HFFc6 (cell line): ENCODE measurements at places on chromosomes 7 and 10. TPM values are rescaled to one million over a fixed set of nuclear protein-coding genes. Genes with fewer than 3 reads are reported as not detected.

GRCh38 chr10:75100764-75101291 lies 10.6 kb upstream of the SAMD8 start:
- no peak for DNase-seq
- no peaks in the 10 kb centered on the region for H3K36me3 ChIP-seq
- H3K4me1 ChIP-seq = peaks cover 6% of the 10 kb centered on the region
- H3K4me3 ChIP-seq = no peak overlapping the region
- no peaks in the 10 kb centered on the region for H3K27me3 ChIP-seq
- H3K27ac ChIP-seq = no peak overlapping the region

GRCh38 chr10:48470115-48470892 lies 134.6 kb downstream of the ARHGAP22 start:
- H3K27ac ChIP-seq = peak overlapping the region; percentile 56; the same call in 1 of the 2 replicates

- no peak overlapping the region for H3K27ac ChIP-seq
- H3K27me3 ChIP-seq = peaks cover 1% of the 10 kb centered on the region; the same call in 1 of the 2 replicates
Measured at GRCh38 chr7:133642907-133643306, 390.0 kb downstream of the EXOC4 start.

DNA sequence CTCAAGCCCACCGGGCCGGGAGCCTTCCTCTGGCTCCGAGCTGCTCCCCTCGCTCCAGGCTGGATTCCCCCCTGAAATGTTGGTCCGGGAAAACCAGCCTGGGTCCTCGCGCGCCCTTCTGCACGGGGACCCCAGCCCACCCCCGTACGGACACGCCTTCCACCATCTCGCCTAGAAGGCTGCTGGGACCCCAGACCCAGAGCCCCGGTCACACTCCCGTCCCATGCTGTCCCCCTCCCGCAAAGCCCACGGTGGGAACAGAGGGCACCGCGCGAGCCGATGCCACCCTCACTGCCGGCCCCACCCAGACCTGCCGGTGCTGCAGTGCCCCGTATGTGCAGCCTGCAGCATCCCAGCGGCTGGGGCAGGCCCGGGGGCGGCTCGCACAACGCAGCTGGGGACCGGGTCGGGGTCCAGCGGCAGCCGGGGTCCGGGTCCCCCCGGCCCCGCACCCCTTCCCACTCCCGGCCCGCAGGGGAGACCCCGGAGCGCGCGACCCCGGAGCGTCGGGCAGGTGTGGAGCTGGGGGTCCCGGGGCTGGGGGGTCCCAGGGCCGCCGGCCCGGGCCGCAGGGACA lies 871 bp downstream of the SPOCK2 start:
- H3K36me3 ChIP-seq = no peaks in the 10 kb centered on the region
- DNase-seq = no peak
- H3K4me1 ChIP-seq = peaks cover 6% of the 10 kb centered on the region; the same call in 1 of the 2 replicates
- H3K27ac ChIP-seq = no peak overlapping the region
- peaks cover 23% of the 10 kb centered on the region for H3K27me3 ChIP-seq
- no peak overlapping the region for H3K4me3 ChIP-seq

The GPRIN2 gene
- not detected in 3 replicates for total RNA-seq

The TUBB8 gene
- not detected in 3 replicates for total RNA-seq

The PLEKHS1 gene
- total RNA-seq = 0.05 TPM in 2 of 3 replicates, not detected in the other

DNA sequence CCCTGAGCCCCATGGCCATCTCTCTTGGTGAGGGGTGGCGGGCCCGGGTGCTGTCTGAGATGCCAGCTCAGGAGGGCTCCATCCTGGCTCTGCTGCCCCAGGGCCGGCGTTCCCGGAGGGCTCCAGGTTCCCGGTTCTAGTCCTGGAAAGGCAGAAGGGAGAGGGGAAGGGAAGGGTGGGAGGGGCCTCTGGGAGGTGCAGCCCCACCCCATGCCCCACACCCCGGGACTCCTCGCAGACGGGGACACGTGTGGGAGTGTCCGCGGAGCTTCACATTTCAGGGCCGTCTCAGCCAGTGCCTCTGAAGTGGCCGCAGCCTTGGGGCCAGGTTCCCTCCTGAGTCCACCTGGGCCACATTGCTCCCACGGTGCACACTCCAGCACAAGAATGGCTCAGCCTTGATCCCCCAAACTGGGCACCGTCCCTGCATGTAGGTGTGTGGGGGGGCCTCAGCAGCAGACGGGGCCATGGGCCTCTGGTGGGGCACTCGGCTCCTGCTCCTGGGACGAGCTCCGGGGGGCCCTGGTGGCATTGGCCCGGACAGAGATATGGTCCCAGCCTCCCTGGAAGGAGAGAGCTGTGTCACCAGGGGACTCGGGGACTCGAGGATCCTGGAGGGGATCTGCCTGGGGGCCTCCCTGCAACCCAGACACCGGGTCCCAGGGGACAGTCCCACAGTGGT lies 5.8 kb downstream of the BHLHA15 start:
- no peak overlapping the region for H3K4me3 ChIP-seq
- no peaks in the 10 kb centered on the region; the same call in 1 of the 2 replicates for H3K27me3 ChIP-seq
- peaks cover 11% of the 10 kb centered on the region for H3K36me3 ChIP-seq
- H3K4me1 ChIP-seq = peaks cover 16% of the 10 kb centered on the region

The DCLRE1C gene
- 5.6 to 6.7 TPM (median 6.0 TPM) in 3 replicates for total RNA-seq

- no peak overlapping the region for H3K27ac ChIP-seq
- no peaks in the 10 kb centered on the region for H3K36me3 ChIP-seq
Measured at GRCh38 chr10:11357439-11357838, 254.0 kb downstream of the USP6NL start.

The GIMAP5 gene
- not detected in 3 replicates for total RNA-seq

DNA sequence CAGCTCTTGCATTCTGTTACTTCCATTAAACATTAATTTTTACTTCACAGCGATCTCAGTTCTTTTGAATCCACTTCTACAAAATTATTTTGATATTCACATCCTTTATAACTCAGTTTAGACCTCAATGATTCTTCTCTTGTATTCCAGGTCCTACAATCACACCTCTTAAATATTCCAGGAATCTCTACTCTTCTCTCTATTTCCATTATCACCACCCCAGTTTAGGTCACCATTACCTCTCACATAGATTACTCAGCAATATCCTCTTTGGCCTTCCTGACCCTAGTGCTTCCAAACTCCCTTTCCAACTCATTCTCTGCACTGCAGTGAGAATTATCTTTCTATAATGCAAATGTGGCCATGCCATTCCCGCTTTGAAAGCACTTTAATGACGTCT lies 27.1 kb upstream of the GPR37 start:
- H3K36me3 ChIP-seq = no peaks in the 10 kb centered on the region
- peaks cover 12% of the 10 kb centered on the region; the same call in 1 of the 2 replicates for H3K4me1 ChIP-seq
- peaks cover 6% of the 10 kb centered on the region; the same call in 1 of the 2 replicates for H3K27me3 ChIP-seq
- H3K27ac ChIP-seq = no peak overlapping the region
- no peak for DNase-seq
